ENCODE measurements at places on chromosomes 4 and X.

DNA sequence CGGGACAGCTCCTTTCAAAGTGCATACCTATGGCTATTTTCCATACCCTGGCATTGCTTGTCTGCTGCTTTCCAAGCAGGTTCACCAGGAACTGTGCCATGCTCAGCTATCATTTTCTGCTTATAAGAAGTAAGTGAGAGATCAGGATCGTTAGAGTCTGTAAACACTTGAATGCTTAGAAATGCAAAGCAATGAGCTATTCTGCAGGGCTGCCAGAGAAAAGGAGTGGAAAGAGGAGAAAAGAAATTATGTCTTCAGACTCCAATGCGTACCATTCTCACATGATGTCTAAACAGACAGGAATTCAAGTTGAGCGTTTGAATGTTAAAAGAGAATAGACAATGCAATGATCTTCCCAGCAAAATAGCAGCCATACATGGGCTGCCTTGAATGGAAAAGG, 245.5 kb upstream of the SLC7A11 start:
- no peak for DNase-seq

GRCh38 chr4:185685804-185686203, 126.2 kb downstream of the SORBS2 start:
- DNase-seq = no peak

- no peak for DNase-seq
Observed at GRCh38 chr4:110902500-110902899, 279.6 kb upstream of the PITX2 start.

- DNase-seq = no peak
Observed at GRCh38 chr4:90495936-90496335, 368.7 kb downstream of the CCSER1 start.

DNA sequence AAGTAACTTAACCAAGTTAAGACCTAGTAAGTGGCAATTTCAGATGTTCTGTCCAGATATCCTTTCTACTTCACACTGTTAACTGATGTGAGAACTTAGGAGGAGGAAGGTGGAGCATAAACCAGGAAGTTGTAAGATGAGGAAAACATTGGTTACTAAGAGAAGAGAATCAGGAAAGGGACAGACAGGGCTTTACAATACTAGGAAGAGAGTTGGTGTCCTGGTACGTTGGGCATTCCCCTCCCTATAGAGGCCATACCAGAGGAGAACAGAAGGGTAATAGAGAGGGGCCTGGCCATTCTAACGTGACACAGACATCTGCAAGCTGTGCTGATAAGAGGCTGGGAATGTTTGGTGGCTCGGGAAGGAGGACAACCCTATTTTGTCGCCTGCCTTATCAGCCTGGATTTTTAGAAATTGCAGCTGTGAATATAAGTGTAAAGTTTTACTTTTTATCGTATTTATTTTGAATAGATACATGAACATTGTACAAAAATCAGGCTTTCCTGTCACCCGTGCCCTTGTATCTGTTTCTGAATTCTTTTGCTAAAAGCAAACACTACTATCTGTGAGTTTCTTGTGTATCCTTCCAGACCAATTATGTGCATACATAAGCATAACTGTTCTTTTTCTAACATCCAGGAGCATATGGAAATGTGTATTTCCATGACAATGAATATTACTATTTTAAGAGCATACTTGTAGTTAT, 53.5 kb upstream of the HPRT1 start:
- no peak for DNase-seq

GRCh38 chrX:2316534-2316933, 184.2 kb downstream of the DHRSX start:
- DNase-seq = no peak

DNA sequence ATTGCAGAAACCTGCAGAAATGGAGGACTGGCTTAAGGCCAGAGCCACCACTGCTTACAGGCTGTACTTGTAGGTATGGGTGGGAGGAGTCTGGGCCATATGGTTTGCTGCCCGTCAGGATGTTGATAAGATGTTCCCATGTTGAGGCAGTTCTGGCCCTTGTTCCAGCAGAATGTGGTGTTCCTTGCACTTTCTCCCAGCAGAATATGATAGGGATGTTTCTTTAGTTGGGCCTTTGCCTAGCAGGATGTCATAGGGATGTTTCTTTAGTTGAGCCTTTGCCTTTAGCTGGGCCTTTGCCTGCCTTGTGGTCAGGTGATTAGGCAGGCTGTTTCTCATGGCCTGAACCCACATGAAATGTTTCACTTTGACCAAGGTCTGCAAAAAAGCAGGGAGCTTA, 139.1 kb upstream of the PAQR3 start:
- no peak for DNase-seq

- DNase-seq = no peak
Observed at GRCh38 chr4:136909626-136910025, 622.7 kb downstream of the PCDH18 start.

Data from RKO (cell line).